Endothelial cell (in vitro differentiated cells): ENCODE measurements at places on chromosomes 7 and 10.

GRCh38 chr10:14749070-14749809, 25.5 kb downstream of the FAM107B start:
- no peak for DNase-seq

- no peak for DNase-seq
Observed at GRCh38 chr7:88806280-88807037, 10.9 kb upstream of the TEX47 start.

DNA sequence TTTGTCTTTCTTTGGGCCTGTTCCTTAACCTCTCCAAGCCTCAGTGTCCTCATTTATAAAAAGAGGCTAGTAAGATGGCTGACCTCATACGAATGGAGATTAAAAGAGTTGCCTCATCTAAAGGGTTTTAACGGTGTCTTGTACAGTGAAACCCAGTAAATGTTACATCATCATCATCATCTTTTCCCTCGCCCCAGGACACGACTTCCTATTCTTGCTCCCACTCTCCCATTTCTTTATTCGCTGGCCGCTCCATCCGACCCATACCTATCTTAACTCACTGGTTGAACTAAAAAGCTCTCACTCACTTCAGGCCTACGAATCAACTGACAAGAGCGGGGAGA, 554 bp downstream of the FRA10AC1 start:
- DNase-seq, result no peak

DNA sequence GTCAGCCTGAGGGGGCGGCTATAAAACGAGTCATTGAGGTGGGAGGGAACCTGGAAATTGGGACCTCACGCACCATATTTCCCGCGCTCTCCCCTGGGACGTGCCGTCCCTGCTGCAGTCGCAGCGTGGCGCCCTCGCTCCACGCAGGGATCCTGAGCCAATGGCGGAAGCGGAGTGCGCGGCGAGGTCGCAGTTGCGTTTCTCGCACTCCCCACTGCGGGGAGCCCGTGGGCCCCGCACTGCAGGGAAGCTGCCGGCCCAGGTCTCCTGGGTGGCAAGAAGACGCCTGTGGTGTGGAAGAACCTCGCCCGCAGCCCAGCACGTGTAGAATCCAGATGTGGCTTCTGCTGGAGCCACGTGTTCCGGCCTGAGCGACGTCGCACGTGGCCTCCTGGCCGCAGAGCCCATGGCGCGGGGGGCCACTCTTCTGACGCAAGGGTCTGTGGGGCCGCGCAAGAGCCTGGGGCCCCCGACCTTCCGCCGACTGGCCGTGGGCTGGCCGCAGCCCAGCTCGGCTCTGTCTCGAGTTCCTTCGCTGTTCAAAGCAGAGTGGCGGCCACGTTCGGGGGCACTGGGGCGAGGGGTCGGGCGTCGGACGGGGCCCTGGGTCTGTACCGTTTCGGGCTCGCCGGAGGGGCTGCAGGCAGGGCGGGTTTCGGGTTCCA, 26.4 kb downstream of the HIF1AN start:
- peak; percentile 88 for DNase-seq

GRCh38 chr10:16890691-16891090, 73.5 kb upstream of the RSU1 start:
- DNase-seq, result no peak

- DNase-seq, result no peak
Observed at GRCh38 chr7:25386311-25386744, 158.0 kb upstream of the NPVF start.
